AG08395 (cell line): ENCODE measurements at places on chromosomes 7 and 10.

- no peak for DNase-seq
Measured at GRCh38 chr7:112447406-112447805, 2.9 kb upstream of the IFRD1 start.

DNA sequence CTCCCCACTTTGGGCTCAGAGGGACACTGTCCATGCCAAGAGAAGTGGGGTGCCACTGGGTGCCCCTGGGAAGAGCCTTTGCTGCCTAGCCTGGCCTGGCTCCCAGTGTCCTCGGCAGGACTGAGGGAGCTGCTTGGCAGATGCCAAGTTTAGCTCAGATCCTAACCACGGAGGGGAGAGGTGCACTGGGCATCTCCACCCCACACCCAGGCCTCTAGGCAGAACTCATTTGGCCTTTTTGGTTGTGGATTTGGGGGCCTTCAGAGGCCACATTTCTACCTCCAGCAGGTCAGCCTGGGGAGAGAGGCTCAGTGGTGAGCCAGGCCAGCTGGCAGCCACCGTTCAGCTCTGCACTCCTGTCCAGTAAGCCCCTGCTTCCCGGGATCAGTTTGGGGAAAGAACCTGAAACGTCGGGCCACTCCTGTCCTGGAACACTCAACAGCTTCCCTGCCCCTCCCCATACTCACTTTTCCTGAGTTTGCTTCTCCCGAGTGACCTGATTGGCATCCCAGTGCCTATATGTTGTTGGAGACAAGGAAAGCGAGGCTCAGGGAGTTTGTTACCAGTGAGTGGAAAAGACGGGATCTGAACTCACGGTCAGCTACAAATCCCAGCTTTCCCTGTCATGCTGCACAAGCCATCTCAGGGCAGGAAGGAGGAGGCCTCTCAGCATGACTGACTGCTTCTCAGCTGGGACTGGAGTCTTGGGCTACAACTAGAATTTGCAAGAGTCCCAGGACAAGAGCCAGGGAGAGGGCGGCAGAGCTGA is 11.2 kb upstream of the CXCL12 start:
- no peak for DNase-seq

DNA sequence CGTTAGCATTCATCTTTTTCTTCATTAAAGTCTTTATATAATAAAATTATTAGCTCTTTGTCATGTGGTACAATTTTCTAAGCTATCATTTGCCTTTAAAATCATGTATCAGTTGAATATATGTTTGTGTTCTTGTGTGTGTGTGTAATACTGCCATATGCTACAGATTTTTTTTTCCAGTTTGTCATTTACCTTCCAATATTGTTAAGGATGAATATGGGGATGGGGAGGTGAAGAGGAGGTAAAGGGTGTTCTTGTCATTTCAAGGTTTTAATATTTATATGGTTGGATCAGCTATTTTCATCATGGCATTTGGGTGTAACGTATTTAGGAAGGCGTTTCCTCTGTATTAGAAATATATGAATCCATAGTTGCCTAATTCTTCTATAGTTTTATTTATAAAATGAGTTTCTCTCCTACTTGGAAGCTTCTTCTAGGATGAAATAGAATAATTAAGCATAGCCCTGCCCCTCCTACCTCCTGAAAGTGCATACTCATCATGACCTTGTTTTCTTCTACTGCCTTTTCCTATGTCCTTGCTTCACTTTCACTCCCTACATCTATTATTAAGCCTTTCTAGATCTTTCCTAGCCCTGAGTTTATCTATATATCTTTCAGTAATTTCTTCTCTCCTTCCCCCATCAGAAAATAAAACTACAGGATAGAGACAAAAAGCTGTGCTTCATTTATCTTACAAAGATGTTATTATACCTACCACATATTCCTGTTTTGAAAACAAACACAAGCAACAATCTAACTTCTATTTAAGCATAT is 25.1 kb downstream of the RAB18 start:
- DNase-seq, result no peak

DNA sequence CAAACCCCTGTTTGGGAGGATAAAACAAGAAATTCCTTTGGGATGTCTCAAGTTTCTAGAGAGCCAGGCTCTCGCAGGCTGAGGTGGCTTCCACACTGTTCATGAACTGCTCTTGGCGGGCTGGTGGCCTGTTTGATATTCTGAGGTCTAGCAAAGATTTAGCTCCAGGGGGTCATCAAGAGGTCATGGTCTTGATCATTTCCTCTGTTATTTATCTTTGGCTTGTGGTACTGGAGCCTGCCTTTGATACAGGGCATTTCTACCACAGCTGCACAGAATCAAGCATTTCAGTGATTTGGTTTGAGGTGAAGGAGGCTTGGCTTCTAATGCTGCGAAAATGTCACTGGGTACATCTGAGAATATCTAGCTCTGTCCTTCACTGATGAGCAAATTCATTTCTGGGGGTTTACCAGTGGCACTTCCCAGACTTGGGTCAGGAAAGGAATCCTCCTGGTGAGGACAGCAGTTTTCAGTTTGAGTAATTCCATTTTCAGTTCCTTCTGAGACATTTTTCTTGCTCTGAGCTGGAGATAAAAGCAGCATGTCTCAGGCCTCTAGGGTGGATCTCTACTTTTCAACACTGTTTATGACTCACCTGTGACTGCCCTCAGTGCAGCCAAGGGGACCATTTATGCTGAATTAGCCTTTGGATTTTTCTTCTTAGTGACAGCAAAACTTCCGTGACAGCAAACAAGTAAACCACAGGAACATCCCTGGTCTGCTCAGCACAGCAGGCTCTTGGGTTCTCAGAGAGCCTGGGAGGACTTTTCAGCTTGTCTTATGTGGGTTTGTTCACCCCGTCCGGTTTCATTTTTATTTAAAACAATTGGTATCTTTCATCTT is 312.0 kb downstream of the RNLS start:
- DNase-seq, result peak; percentile 60

- peak; percentile 52 for DNase-seq
Measured at GRCh38 chr10:61888744-61889143, 12.8 kb upstream of the ARID5B start.

GRCh38 chr10:31578181-31578852 is 259.3 kb downstream of the ZEB1 start:
- DNase-seq, result no peak
